Pancreas (tissue), 10 donors: ENCODE measurements at places on chromosomes 11 and 22. TPM values are rescaled to one million over a fixed set of nuclear protein-coding genes. Genes with fewer than 3 reads are reported as not detected.

SEPTIN5 gene
- 39.3 TPM for polyA plus RNA-seq

GNG3 gene
- not detected for polyA plus RNA-seq

MMP27 gene
- polyA plus RNA-seq, result not detected

PHOX2A gene
- polyA plus RNA-seq, result 0.61 TPM

NPTXR gene
- 3.0 TPM for polyA plus RNA-seq

RAB39A gene
- 0.21 TPM for polyA plus RNA-seq

ASRGL1 gene
- polyA plus RNA-seq, result 8.1 TPM
